ENCODE measurements at places on chromosomes 1 and 21. TPM values are rescaled to one million over a fixed set of nuclear protein-coding genes. Genes with fewer than 3 reads are reported as not detected.

The LCE2B gene
- total RNA-seq = not detected

The GJB5 gene
- total RNA-seq = not detected

The UBE2Q1 gene
- total RNA-seq = 52.2 TPM

DNA sequence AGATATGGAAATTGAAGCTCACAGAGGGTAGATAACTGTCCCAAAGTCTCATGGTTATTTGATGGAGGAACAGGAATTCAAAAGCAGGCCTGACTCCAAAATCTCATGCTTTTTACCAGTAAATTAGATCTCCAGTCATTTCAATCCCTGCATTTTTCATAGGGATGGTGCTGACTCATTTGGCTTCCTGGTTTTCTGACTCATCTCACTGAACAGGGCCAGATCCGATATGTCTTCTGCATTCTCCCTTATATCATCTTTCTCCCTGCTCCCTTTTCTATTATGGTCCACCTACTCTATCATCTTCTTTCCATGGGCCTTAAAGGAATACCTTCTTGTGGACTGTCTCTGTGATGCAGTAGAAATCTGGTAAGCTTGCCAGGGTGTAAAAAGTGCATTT lies 187.2 kb downstream of the FGGY start:
- no peaks in the 10 kb centered on the region for H3K36me3 ChIP-seq
- no peak for DNase-seq
- H3K4me1 ChIP-seq = no peaks in the 10 kb centered on the region

- H3K27ac ChIP-seq = no peak overlapping the region
- DNase-seq = no peak
- H3K4me1 ChIP-seq = no peaks in the 10 kb centered on the region
- H3K36me3 ChIP-seq = no peaks in the 10 kb centered on the region
- H3K4me3 ChIP-seq = no peak overlapping the region
Measured at GRCh38 chr1:172874950-172875349, 175.8 kb downstream of the TNFSF18 start.

DNA sequence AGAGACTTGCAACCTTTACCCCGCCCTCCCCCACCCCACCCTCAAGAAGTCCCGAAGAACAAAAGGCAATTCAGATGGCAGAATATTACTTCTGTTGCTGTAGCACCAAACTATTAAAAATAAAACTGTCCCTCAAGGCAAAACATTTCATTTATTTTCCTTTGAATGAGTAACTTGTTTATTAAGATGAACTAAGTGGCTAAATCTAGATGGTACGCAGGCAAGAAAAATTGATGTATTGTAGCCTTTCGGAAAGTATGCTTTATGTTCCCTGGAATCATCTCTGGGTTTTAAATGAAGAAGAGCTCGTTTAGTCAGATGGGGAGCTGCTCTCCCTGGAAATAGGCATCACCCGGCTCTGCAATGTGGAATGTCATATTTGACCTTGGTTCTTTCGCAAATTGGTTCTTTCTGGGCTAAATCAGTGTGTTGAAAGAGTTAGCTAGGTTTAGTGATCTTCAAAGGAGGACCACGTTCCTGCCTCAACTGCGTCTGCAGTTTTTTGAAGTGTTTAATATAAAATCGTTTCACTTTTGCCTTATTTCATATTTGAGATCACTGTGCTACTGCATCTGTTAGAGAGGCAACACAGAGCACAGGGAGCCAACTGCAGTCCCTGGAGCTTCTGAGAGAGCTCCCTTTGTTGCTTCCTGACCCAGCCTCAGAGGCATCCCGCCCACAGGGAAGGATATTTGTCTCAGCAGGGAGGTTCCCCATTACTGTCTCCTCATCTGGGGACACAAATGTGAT lies 61.8 kb downstream of the KIF26B start:
- no peaks in the 10 kb centered on the region for H3K36me3 ChIP-seq
- no peak overlapping the region for H3K27ac ChIP-seq
- no peak overlapping the region for H3K4me3 ChIP-seq
- H3K27me3 ChIP-seq = no peaks in the 10 kb centered on the region
- H3K4me1 ChIP-seq = no peaks in the 10 kb centered on the region

GRCh38 chr1:46197964-46198811 lies at the start of gene POMGNT1:
TSS of gene POMGNT1 (minus strand) at chr1:46198434. CDS start at chr1:46197821, 613 bp downstream.
- H3K27ac ChIP-seq = peak within 1 kb of the TSS; percentile 35
- peak; percentile 90 for DNase-seq
- no peaks in the 10 kb centered on the region for H3K4me1 ChIP-seq
- H3K36me3 ChIP-seq = no peaks in the 10 kb centered on the region

GRCh38 chr21:29649406-29649814 lies 290.4 kb downstream of the GRIK1 start:
- DNase-seq = no peak
- H3K36me3 ChIP-seq = no peaks in the 10 kb centered on the region
- H3K27ac ChIP-seq = no peak overlapping the region
- no peak overlapping the region for H3K4me3 ChIP-seq

DNA sequence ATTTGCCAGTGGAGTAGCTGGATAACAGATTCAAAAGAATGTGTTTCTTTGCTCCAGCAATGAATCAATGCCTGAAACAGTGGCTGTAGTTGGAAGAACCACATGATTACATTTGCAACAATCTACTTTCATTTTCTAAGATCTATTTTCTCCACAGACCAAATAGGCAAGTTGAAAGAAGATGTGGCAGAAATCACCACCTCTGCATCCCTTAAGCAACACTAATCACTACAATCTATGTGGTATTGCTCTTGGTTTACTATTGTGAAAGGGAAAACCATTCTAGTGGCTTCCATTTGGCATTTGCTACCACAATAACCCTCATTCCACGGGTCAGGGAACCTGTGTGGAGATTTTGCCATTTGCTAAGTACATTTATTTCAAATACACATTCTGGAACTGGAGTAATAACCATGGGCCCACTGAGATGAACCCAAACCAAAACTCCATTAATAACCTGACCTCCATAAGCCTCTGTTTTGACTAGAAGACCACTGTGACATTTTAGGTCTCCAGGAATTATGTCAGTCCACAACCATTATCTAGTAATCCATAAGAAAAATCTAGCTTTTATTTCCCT lies 66.3 kb downstream of the C1orf185 start:
- no peak overlapping the region for H3K27ac ChIP-seq
- H3K4me1 ChIP-seq = no peaks in the 10 kb centered on the region
- no peak for DNase-seq
- no peak overlapping the region for H3K4me3 ChIP-seq

GRCh38 chr1:55775007-55775406 lies 559.8 kb upstream of the USP24 start:
- no peaks in the 10 kb centered on the region for H3K27me3 ChIP-seq
- H3K4me3 ChIP-seq = no peak overlapping the region
- no peaks in the 10 kb centered on the region for H3K36me3 ChIP-seq
- DNase-seq = no peak
- peaks cover 4% of the 10 kb centered on the region for H3K4me1 ChIP-seq

Data from pancreas (tissue), 10 donors.